ENCODE measurements at places on chromosomes 7 and 10.

- no peak for DNase-seq
Observed at GRCh38 chr7:122269241-122269640, 35.3 kb downstream of the FEZF1 start.

GRCh38 chr10:127368929-127369328 lies 172.5 kb upstream of the INSYN2A start:
- DNase-seq, result no peak

DNA sequence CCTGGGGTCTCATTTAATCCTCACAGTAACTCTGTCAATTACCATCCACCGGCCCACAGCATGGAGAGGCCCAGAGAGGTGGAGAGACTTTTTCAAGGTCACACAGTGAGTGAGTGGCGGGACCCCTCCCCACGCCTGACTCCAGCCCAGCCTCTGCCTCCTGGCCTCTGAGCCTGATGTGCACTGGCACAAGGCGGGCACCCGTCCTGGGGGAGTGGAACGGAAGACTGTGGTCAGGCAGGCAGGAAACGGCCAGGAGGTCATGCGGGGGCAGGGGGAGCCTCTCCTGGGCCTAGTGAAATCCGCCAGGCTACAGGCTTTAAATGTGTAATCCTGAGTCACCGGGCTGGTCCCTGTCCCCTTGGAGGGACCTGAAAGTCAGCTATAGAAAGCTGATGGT lies 32.2 kb downstream of the ZCCHC24 start:
- peak; percentile 70 for DNase-seq

- no peak for DNase-seq
Observed at GRCh38 chr7:70646536-70647248, 485.3 kb upstream of the GALNT17 start.

DNA sequence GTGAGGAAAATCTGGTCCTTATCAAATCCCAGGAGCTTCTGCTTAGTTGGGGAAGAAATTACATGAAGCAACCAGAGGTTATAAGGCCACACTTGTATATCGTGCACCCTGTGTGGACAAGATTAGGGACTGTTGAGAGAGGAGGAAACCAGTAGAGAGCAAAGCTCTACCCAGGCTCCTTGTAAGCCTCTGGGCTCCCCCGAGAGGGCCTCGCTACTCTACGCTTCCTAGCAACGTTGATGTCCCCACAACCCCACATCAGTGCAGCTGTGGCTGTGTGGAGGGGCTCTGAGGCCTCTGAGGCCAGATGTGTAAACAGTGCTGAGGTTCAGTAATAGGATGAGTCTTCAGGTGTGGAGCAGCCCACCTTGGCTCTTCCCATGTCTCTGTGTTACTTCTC lies 16.0 kb downstream of the HIF1AN start:
- no peak for DNase-seq

- peak; percentile 97 for DNase-seq
Observed at GRCh38 chr7:27185013-27185853, at the start of gene HOXA11. HOXA11 (minus strand) TSS chr7:27185232; CDS start chr7:27185144, 88 bp downstream.

GRCh38 chr7:108358553-108358952 lies 97.7 kb downstream of the NRCAM start:
- peak; percentile 97 for DNase-seq

- no peak for DNase-seq
Observed at GRCh38 chr10:21249435-21249834, 276.0 kb downstream of the SKIDA1 start.

- DNase-seq, result no peak
Observed at GRCh38 chr7:33880787-33881186, 24.6 kb upstream of the BMPER start.

GRCh38 chr10:103991393-103992128 lies 24.6 kb downstream of the SLK start:
- DNase-seq, result no peak

DNA sequence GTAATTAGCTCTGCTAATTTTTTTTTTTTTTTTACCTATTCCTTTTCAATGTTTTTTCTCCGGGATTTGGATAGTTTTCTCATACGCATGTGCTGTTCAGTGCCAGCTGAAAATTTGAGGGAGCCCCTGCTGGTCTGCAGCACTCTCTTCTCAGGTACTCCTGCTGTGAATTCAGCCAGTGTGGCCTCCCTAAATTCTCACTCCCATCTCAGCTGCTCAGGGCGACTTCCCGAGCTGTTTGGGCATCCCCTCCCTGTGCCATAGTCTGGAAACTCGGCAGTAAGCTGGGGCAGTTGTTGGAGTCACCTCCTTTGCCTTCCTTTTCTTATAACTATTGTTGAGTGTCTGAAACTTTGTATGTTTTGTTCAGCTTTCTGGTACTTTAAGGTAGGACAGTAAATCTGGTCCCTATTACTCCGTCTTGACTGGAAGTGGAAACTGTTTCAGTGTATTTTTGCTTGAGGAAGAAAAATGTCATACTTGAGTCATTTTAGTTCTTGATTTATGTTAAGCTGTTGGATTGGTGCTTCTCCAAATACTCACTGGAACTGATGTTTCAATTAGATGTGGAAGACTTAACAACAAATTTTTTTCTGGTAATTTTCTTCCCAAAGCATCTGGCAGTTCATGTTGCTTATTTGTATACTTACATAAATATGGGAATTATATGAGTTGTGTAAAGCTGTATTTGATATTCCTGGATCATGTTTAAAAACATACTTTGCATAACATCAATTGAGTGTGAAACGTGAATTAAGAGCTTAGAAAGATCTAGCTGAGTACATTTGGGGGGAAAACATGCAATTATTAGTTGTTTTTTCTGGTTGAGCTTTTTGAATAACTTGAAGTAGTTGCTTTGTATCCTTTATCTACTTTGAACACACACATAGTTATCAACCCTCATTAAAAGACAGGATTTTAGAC lies 33.7 kb downstream of the MINPP1 start:
- DNase-seq, result no peak

DNA sequence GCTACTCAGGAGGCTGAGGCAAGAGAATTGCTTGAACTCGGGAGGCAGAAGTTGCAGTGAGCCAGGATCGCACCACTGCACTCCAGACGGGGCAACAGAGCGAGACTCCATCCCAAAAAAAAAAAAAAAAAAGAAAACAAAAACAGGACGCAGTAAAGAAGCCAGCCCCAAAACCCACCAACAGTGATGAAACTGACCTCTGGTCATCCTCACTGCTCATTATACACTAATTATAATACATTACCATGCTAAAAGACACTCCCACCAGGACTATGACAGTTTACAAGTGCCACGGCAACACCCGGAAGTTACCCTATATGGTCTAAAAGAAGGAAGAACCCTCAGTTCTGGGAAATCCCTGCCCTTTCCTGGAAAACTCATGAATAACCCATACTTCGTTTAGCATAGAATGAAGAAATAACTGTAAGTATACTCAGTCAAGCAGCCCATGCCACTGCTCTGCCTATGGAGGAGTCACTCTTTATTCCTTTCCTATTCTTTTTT lies 40.0 kb upstream of the EIF4H start:
- DNase-seq, result no peak

GRCh38 chr10:29142516-29143314 lies 146.2 kb upstream of the LYZL1 start:
- no peak for DNase-seq

DNA sequence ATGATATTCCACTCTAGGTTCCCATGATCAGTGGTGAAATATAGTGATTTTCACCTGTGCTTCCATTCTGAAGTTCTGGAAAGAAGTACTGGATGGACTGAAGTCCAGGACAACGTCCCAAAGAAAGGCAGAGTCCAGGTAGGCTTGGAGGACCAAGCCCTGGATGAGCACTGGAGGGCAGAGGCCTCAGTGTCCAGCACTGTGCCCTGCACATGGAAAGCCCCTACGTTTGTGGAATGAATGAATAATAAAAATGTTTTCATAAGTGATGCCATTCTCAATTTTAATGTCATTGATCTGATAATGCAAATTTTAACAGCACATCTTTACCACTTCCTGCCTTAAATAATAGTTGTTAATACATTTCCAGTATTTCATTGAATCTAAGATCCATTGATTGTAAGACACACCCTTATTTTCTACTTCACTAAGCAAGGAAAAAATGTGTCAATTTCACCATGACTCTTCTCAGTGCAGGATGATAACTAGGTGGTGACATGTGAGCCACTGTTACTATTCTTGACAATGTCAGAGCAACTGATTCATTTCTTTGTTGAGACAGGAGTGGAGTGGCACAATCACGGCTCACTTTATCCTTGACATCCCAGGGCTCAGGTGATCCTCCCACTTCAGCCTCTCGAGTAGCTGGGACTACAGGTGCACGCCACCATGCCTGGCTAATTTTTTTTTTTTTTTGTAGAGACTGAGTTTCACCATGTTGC lies 35.2 kb downstream of the ZNF783 start:
- DNase-seq, result no peak

DNA sequence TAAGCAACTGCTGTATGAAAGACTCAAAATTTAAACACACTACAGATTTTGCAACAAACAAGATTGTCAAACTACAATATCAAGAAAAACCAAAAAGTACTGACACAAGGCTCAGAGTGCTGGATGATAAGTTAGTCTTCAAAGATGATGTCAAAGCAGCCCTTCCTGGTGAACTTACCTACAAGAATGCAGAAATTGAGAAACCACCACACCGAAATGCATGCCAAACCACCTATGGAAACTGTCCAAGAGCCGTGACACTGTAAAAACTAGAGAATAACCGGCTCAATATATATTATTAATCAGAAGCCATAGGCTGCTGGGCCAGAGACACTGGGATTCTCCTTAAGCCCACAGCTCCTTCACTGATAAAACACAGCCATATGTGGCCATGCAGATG lies 25.3 kb downstream of the DENND11 start:
- DNase-seq, result no peak

DNA sequence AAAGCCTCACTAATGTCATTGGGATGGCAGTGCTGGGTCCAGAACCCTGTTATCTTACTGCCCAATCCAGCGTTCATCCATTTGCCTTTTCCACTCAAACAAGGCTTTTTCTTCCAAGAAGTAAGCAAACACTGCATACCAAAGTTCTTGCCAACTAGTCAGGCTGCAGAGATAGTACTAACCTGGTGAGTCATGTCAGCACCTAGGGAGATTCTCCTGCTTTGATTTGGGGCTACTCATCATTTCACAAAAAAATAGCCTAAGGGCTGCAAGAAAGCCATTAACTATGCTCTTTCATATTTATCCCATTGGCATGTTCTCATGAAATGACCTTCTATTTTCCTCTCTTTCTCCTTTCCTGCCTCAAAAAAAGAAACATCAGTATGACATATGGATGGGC lies 142.6 kb downstream of the TWIST1 start:
- peak; percentile 41 for DNase-seq

DNA sequence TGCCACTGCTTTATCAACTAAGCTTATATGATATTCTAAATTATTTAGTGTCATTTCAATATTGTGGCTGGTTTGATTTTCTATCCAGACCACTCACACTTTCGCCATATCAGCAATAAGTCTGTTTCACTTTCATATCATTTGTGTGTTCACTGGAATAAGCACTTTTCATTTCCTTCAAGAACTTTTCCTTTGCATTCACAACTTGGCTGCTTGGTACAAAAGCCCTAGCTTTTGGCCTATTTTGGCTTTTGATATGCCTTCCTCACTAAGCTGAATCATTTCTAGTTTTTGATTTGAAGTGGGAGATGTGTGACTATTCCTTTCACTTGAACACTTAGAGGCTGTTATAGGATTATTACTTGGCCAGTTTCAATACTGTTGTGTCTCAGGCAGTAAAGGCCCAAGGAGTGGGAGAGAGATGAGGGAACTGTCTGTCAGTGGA lies 120.9 kb upstream of the NAMPT start:
- no peak for DNase-seq

GRCh38 chr7:35319606-35320005 lies 65.7 kb upstream of the TBX20 start:
- no peak for DNase-seq

- DNase-seq, result peak; percentile 21
Observed at GRCh38 chr10:8073691-8074416, 19.4 kb downstream of the GATA3 start.

DNA sequence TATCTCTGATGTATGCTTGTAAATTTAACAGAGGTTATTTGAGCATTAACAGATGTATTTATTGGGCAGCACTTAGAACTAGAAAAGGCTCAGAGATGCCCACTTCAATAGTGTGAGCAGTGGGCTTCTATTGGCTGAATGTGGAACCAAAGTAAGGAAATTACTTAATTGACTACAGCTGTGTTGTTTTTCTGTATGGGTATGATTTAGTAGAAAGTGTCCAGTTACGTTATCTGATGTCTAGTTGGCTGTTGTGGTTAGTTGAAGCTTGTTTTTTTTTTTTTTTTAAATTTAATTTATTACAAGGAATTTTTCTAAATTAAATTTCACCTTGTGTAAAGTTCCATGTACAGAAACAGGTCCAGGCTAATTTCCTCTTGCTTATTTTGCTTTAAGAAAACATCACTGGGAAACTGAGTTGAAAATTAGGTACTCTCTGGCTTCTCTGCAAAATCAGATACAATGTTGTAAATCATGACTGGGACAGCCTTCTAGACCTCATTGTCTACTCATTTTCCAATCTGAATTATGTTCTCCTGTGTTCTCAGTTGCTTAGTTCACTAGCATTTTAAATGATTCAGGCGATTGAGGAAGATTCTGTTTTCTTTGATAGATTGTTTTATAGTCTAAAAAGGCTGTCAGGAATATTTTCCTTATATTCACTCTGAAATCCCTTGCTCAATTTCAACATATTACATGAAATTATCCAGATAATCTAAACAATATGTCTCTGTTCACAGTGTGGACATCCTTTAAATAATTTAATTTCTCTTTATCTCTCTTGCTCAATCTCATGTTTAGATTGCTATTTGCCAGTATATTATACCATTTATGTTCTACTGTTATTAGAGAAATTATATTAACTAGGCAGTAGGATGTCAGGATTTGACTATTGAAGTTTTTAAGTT lies 53.0 kb downstream of the PHF14 start:
- DNase-seq, result no peak

DNA sequence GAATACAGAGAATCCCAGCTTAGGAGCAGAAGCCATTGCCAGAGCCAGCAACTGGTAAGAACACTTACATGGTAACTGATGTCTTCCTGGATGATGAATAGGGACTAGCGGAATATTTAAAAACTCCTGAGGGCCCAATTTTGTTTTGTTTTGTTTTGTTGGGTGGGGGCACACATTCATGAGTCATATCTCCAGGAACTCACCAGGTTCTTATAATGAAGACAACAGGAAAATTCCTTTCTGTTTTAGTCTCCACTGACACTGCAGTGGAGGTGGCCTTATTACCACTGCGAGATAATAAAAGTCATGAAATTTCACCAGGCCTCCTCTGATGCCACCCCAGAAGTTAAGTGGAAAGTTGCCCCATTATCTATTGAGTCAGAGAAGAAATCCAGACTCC lies 6.6 kb upstream of the CUZD1 start:
- no peak for DNase-seq

DNA sequence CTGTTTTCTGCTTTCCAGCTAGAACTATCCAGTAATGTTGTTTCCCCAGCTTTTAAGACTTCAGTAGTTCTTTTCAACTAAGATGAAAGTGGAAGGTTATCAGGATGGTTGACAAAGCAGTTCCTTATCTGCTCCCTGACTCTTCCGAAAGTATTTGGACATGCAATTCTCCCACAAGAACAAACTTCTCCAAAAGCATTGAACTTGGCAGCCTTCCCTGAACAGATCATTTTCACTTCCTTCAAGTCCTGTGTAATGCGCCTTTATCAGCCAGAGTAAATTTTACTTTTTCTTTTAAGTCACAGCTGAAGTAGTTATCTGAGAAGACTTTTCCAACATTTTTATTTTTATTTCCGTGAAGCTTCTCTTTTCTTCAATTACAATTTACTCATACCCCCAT lies 39.7 kb downstream of the CDC14C start:
- DNase-seq, result peak; percentile 21

Measured in foreskin fibroblast (primary cell).